LHCN-M2 (cell line): ENCODE measurements at places on chromosomes 16 and 17. TPM values are rescaled to one million over a fixed set of nuclear protein-coding genes. Genes with fewer than 3 reads are reported as not detected.

The STRADA gene
- 21.6 and 21.7 TPM in 2 replicates for total RNA-seq

The SP6 gene
- total RNA-seq, result not detected in 2 replicates

The AGRP gene
- total RNA-seq, result not detected in 2 replicates

The OTOP2 gene
- not detected in 2 replicates for total RNA-seq

The SCN4A gene
- 0.06 TPM in 1 of 2 replicates, not detected in the other for total RNA-seq

The PIPOX gene
- total RNA-seq, result 0.38 and 1.7 TPM in 2 replicates

The AATF gene
- total RNA-seq, result 49.3 and 49.9 TPM in 2 replicates

The UBALD2 gene
- total RNA-seq, result 8.7 and 9.0 TPM in 2 replicates

The SCGB1C2 gene
- not detected in 2 replicates for total RNA-seq

The GRAPL gene
- total RNA-seq, result not detected in 2 replicates

The GSDMA gene
- not detected in 2 replicates for total RNA-seq

The MAP3K3 gene
- 31.5 TPM in 2 replicates for total RNA-seq

The FBXO31 gene
- 24.3 and 32.3 TPM in 2 replicates for total RNA-seq

The ETV4 gene
- total RNA-seq, result 34.5 and 49.8 TPM in 2 replicates

The PIRT gene
- not detected in 2 replicates for total RNA-seq

The DDX5 gene
- total RNA-seq, result 371 and 663 TPM in 2 replicates

The RAMP2 gene
- total RNA-seq, result 0.26 and 0.92 TPM in 2 replicates

The PPM1D gene
- 7.4 and 9.8 TPM in 2 replicates for total RNA-seq
